ENCODE measurements at places on chromosomes 1 and 21.

DNA sequence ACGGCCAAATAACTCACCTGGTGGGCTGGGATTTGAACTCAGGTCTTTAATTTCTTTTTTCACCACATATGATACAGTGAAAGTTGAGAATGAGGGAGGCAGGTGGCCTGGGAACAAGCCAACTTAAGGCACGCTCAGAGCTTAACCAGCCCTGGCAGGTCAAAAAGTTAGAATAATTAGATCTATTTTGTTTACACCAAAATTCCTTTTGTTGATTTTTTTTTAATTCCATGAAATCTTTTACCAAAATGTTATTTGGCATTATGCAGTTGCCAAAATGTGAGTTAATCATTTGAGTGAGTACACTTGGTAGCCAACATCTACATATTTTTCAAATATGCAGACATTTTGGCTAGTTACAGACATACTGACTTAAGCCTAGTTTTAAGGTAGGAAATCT, 36.8 kb downstream of the LHX8 start:
- no peak for DNase-seq

DNA sequence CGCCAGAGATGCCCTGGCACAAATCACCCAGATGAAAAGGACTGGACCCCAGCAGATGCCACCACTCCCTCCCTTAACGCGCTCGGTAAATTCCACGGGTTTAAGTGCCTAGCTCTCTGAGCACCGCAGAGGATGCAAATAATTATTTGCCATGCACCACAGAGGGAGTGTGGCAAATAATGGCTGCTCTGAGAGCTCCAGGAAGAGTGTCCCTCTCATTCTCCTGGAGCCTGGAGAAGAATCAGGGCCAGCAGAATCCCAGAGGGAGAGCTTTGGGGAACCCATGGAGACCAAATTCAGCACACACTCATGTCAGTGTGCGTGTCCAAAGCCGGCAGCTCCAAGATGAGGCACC, 667 bp downstream of the HHIPL2 start:
- DNase-seq, result no peak

GRCh38 chr21:46080171-46081021, 17.5 kb upstream of the COL6A2 start:
- no peak for DNase-seq

- DNase-seq, result no peak
Measured at GRCh38 chr1:77742011-77742555, 17.6 kb downstream of the USP33 start.

All from stimulated activated CD4-positive, alpha-beta T cell treated with anti-CD3 and anti-CD28 coated beads, Interleukin-15, amount 100 ng/mL, for 1 hour (primary cell).